ENCODE measurements at places on chromosomes 1 and 21.

DNA sequence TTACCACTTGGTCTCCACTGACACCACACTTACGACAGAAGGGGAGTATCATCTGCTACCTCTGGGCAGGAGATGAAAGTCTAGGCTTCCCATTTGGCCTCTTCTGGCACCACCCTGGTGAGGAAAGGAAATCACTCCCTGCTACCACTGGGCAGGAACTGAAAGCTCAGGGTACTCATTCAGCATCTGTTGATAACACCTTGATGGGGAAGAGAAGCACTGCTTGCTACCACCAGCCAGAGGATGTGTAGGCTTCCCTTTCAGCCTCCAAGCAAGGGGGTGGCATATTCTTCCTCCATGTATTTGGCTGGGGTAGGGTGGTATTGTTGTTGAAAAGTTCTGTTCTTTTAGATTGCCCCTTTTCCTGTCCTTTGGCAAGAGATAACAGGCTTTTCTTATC is 115.0 kb downstream of the ACBD6 start:
- DNase-seq, result no peak

DNA sequence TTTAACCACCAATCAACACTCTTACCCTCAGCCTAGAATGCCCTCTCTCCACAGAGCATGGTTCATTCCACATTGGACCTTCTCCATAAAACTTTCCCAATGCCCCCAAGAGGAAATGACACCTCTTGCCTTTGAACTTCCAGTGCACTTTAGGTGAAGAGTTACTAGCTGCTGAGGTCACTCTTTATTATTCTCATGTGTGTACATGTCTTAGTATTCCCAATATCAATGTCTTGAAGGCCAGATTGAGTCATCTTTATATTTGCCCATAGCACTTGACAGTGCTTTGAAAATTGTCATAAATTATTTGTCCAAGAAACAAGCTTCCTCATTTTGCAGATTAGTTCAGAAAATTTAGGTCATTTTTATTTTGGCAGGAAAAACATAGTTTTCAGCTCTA is 8.1 kb upstream of the DNASE2B start:
- no peak for DNase-seq

GRCh38 chr1:109891930-109892329 is 18.7 kb upstream of the CSF1 start:
- peak; percentile 10 for DNase-seq

GRCh38 chr1:203813581-203814341 is 18.3 kb downstream of the ZBED6 start:
- no peak for DNase-seq

- DNase-seq, result no peak
Measured at GRCh38 chr1:109775398-109775797, 11.7 kb upstream of the EPS8L3 start.

DNA sequence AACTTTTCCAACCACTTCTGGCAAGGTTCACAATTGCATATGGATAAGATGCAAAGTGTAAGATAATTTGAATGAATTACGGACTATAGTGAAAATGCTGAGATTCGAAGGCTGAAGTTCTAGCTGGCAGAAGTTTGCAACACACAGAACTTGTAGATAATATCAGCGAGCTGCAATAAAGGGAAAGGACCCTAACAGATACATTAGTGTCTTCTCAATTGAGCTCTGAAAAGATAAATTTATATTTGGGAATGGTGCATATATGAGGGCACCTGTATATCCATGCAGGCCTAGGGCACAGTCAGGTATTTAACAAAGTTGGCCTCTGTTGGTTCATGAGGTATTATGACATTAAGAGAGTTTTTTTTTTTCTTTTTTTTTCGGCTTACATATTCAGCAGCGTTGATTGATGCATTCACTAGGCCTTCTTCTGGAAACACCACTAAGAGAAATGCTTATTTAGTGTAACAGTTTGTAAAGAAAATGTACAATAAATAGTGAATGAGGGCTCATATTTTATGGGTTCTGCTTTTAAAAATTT is 2.2 kb downstream of the NFIA start:
- peak; percentile 58 for DNase-seq

DNA sequence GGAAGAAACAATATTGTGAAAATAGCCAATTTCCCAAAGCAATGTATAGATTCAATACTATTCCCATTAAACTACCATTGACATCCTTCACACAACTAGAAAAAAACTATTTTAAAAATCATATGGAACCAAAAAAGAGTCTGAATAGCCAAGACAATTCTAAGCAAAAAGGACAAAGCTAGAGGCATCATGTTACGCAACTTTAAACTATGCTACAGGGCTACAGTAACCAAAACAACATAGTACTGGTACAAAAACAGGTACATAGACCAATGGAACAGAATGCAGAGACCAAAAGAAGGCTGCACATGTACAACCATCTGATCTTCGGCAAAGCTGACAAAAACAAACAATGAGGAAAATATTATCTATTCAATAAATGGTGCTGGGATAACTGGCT is 233.3 kb upstream of the TMPRSS15 start:
- no peak for DNase-seq

- DNase-seq, result peak; percentile 79
Measured at GRCh38 chr1:224747578-224747977, 131.5 kb downstream of the CNIH3 start.

- DNase-seq, result no peak
Measured at GRCh38 chr1:81827942-81828341, 27.2 kb downstream of the ADGRL2 start.

- DNase-seq, result peak; percentile 19
Measured at GRCh38 chr1:83931658-83932253, 67.2 kb downstream of the TTLL7 start.

GRCh38 chr1:82525378-82525777 is 724.6 kb downstream of the ADGRL2 start:
- no peak for DNase-seq

GRCh38 chr1:156402331-156403020 is 33.5 kb downstream of the RHBG start:
- DNase-seq, result no peak

GRCh38 chr1:91152331-91152730 is 130.5 kb upstream of the ZNF644 start:
- DNase-seq, result no peak

DNA sequence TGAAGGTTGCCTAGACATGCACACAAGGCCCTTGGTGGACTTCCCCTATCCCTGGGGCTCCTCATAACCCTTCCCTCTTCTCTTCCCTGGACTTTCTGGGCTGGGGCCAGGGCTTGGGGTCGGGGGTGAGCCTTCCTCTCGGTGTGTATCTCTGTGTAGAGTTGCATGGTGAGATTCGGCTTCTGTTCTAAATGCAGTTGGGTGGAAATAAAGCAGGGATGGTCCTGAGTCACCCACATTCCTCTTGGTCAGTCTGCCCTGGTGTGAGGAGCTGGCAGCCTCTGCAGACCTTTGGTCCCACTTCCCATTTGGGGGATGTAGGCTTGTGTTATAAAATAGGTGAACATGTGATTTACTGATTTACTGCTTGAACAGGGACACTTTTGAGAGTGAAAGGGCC is 38.0 kb downstream of the ADARB1 start:
- no peak for DNase-seq

DNA sequence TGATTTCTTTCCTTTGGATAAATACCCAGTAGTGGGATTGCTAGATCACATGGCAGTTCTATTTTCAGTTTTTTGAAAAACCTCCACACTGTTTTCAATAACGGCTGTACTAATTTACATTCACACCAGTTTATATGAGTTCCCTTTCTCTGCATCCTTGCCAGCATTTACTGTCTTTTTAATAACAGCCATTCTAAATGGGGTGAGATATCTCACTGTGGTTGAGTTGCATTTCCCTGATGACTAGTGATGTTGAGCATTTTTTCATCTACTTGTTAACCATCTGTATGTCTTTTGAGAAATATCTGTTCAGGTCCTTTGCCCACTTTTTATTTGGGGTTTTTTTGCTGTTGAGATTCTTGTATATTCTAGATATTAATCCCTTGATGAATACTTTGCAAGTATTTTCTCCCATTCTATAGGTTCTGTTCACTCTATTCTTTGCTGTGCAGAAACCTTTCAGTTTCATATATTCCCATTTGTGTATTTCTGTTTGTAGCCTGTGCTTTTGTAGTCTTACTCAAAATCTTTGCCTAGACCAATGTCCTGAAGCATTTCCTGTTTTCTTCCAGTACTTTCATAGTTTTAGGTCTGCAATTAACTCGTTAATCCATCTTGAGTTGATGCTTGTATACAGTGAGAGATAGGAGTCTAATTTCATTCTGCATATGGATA is 7.3 kb downstream of the HENMT1 start:
- no peak for DNase-seq

DNA sequence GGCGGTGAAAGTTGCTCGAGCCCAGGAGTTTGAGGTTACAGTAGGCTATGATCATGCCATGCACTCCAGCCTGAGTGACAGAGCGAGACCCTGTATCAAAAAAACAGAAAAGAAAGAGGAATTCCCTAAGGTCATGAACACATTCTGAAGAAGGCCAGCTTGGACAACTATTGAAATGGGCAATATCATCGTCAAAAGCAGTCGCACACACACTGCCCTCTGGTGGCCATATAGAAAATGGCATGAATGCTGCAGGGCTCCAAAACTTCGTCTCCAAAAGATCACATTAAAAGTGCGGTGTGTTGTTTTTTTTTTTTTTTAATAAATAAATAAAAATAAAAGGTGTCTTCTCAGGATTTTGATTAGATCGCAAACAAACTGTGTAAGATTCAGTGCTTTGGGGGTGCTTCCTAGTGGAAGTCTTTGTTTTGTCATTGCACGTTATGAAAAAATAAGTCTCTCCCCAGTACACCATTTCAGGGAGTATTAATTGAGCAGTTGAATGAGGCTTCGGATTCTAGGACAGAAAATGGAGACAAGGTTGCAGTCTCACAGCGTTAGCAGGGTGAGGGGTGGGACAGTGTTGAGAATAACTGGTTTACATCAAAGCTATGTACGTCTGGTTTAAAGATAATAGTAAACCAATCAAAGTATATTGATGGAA is 87.5 kb upstream of the FMN2 start:
- DNase-seq, result no peak

- DNase-seq, result no peak
Measured at GRCh38 chr1:36458910-36459309, 5.3 kb downstream of the MRPS15 start.

DNA sequence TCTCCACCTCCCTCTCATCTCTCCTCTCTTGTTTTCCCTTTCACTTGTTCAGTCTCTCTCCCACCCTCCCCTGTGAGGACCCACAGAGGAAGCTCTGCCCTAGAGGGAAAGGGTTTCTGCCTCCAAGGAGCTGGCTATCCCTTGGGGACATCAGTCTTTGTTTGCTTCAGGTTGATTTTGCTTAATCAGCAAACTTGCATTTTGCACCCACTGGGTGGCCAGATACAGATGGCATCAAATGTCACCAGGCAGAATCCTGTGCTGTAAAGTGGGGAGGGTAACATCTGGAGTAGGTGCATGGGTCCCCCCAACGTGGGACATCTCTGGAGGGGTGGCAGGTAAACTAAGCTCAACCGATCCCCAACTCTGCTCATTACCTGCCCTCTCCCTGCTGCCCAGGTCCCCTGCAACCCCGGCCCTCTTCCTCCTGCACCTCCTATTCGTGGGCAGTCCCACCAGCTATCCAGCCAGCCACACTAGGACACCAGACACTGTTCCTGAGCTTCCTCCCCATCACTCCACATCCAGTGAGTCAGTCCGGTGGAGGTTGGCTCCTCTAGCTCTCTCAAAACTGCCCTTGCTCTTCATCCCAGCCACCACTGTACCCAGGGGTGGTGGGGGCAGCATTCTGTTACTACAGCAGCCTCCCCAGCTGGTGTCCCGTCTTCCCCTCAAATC is 123.3 kb downstream of the KCNN3 start:
- DNase-seq, result no peak

GRCh38 chr1:18805925-18806849 is 53.3 kb downstream of the TAS1R2 start:
- DNase-seq, result no peak
